ENCODE measurements at places on chromosomes 11 and 22. TPM values are rescaled to one million over a fixed set of nuclear protein-coding genes. Genes with fewer than 3 reads are reported as not detected.

The OR8G1 gene
- not detected for total RNA-seq

The KRTAP5-2 gene
- not detected for total RNA-seq

The TEX12 gene
- total RNA-seq = 0.28 TPM

The DNAJB7 gene
- total RNA-seq = not detected

The MUC2 gene
- 0.06 TPM for total RNA-seq

The MOV10L1 gene
- not detected for total RNA-seq

The AGBL2 gene
- total RNA-seq = 0.41 TPM

DNA sequence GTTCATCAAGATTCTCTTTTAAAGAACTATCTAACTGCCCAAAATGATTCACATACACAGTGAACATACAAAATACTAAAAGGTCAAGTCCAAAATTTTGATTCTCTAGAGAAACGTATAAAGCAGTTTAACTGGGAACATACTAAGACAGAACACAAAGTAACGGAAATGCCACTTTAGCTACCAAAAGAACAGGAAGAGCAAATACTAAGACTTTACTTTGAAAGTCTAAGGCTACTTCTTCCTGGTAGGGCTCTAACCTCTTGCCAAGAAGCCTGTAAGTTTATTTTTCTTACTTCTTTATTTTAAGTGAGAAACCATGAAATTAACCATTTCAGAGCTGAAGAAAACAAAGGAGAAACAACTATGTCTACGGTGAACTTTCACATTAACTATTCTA lies 6.2 kb downstream of the PICALM start:
- H3K36me3 ChIP-seq = peaks cover 3% of the 10 kb centered on the region
- no peak for DNase-seq
- H3K27ac ChIP-seq = no peak overlapping the region
- H3K4me3 ChIP-seq = no peak overlapping the region

- H3K4me1 ChIP-seq = no peaks in the 10 kb centered on the region
- no peak overlapping the region for H3K27ac ChIP-seq
- H3K4me3 ChIP-seq = no peak overlapping the region
- no peak for DNase-seq
- H3K36me3 ChIP-seq = no peaks in the 10 kb centered on the region
- H3K27me3 ChIP-seq = no peaks in the 10 kb centered on the region
These were observed 904 bp upstream of the ANGPTL5 start for GRCh38 chr11:101917226-101917625.

DNA sequence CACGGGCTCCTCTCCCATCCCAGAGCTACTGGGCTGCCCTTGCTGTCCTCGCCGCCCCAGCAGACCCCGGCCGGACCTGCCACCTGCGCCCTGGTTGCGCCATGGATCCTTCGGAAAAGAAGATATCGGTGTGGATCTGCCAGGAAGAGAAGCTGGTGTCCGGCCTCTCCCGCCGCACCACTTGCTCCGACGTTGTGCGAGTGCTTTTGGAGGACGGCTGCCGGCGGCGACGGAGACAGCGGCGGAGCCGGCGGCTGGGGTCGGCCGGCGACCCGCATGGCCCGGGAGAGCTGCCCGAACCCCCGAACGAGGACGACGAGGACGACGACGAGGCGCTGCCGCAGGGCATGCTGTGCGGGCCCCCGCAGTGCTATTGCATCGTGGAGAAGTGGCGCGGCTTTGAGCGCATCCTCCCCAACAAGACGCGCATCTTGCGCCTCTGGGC lies 382 bp downstream of the RASSF10 start:
- H3K27ac ChIP-seq = no peak overlapping the region
- H3K27me3 ChIP-seq = no peaks in the 10 kb centered on the region
- DNase-seq = no peak
- no peaks in the 10 kb centered on the region for H3K36me3 ChIP-seq
- peak overlapping the region; percentile 42 for H3K4me3 ChIP-seq

GRCh38 chr11:11956006-11956405 lies 52.4 kb downstream of the DKK3 start:
- no peak overlapping the region for H3K27ac ChIP-seq
- H3K36me3 ChIP-seq = peaks cover 67% of the 10 kb centered on the region
- H3K27me3 ChIP-seq = no peaks in the 10 kb centered on the region
- H3K4me1 ChIP-seq = no peaks in the 10 kb centered on the region
- DNase-seq = no peak
- no peak overlapping the region for H3K4me3 ChIP-seq

DNA sequence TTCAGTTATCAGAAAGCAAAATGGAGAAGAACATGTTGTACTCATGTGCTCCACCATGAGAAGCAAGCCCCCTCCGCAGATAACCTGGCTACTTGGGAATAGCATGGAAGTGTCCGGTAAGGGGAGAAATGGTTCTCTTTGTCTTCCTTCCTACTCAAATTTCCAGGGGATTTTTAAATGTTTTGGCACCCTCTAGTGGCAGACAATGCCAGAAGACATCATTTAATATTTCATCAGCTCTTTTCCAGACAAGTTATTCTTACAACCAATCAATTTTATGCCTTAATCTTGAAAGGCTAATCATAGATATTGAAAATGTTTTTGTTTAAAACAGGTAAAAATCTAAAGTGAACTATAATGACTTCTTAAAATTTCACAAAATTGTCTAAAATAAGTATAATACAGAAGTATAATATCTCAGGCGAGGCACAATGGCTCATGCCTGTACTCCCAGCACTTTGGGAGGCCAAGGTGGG lies 15.7 kb downstream of the CRTAM start:
- no peaks in the 10 kb centered on the region for H3K27me3 ChIP-seq
- H3K4me3 ChIP-seq = no peak overlapping the region
- H3K27ac ChIP-seq = no peak overlapping the region
- H3K4me1 ChIP-seq = peaks cover 12% of the 10 kb centered on the region

GRCh38 chr11:134171951-134172350 lies 51.8 kb downstream of the NCAPD3 start:
- no peak overlapping the region for H3K27ac ChIP-seq
- no peaks in the 10 kb centered on the region for H3K27me3 ChIP-seq
- H3K4me1 ChIP-seq = no peaks in the 10 kb centered on the region
- DNase-seq = no peak

- H3K27ac ChIP-seq = no peak overlapping the region
- H3K4me3 ChIP-seq = no peak overlapping the region
- no peaks in the 10 kb centered on the region for H3K27me3 ChIP-seq
- DNase-seq = no peak
- no peaks in the 10 kb centered on the region for H3K4me1 ChIP-seq
These were observed 22.4 kb upstream of the CRTAM start for GRCh38 chr11:122815900-122816299.

DNA sequence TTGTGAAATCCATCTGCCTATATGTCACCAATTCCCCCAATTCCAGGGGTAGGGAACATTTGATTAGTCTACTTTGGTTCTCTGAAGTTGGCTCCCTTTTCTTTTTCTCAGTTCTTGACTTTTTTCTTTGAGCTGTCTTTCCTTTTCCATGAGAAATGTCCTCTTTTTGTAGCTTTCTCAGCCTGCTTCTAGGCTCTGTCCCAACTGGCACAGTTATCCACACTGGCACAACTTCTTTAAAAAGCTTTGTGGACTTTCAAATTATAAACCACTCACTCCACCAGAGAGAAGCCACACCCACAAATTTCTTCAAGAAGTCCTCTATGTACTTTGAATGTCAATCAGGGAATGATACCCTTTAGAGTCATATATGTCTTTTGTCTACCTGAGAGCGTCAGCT lies 100.5 kb downstream of the TTC17 start:
- H3K36me3 ChIP-seq = peaks cover 68% of the 10 kb centered on the region
- H3K27me3 ChIP-seq = no peaks in the 10 kb centered on the region

DNA sequence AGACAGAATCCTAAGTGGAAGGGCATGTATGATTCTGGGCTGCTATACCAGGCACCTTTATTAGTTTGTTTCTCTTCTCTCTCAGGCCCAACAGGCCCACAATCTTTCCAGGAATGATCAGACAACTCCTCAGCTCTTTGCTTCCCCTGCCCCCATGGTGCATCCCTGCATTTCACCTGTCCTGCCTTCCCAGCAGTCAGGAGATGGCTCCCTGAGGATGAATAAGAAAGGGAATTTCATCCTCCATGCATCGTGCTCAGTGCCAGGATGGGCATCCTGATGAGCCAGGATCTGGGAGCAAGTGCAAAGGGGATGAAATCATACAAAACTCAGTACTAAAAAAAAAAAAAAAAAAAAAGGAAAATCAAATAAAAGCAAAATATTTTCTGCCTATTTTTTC lies 18.6 kb upstream of the NTM start:
- DNase-seq = no peak
- H3K4me1 ChIP-seq = no peaks in the 10 kb centered on the region
- no peak overlapping the region for H3K4me3 ChIP-seq
- no peaks in the 10 kb centered on the region for H3K27me3 ChIP-seq

- H3K27me3 ChIP-seq = no peaks in the 10 kb centered on the region
- peaks cover 9% of the 10 kb centered on the region for H3K36me3 ChIP-seq
- peaks cover 9% of the 10 kb centered on the region for H3K4me1 ChIP-seq
- no peak overlapping the region for H3K4me3 ChIP-seq
- no peak overlapping the region for H3K27ac ChIP-seq
- DNase-seq = no peak
These were observed 45.8 kb downstream of the SGSM3 start for GRCh38 chr22:40416267-40416570.

DNA sequence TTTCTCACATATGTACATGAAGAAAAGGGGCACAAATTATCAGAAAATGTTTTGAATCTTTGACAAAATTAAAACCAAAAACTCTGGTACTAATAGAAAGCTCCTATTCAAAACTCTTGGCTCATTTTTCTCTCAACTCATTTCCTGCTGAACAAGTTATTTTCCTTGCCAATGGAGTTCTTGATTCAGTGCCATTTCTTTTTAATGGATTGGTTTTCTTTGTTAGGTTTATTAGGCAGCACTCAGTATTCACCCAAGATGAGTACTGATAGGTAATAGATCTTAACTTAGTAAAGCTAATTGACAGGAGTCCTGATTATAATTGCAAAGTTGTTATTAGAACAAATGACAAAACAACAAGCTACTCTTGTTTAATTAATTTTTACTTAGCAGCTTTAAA lies 279.4 kb upstream of the PDGFD start:
- no peak for DNase-seq
- no peaks in the 10 kb centered on the region for H3K27me3 ChIP-seq
- no peaks in the 10 kb centered on the region for H3K4me1 ChIP-seq
- no peak overlapping the region for H3K4me3 ChIP-seq

GRCh38 chr11:73667891-73668290 lies 21.5 kb downstream of the PLEKHB1 start:
- H3K27ac ChIP-seq = no peak overlapping the region
- no peak for DNase-seq
- no peaks in the 10 kb centered on the region for H3K27me3 ChIP-seq
- no peaks in the 10 kb centered on the region for H3K36me3 ChIP-seq
- no peak overlapping the region for H3K4me3 ChIP-seq

GRCh38 chr22:37975153-37975552 lies 9.2 kb downstream of the SOX10 start:
- H3K27me3 ChIP-seq = no peaks in the 10 kb centered on the region
- H3K4me3 ChIP-seq = no peak overlapping the region

Data from SJCRH30 (cell line).